NCI-H2029 treated with DMSO at 0.1 percent for 48 hours (cell line): ENCODE measurements at places on chromosomes 7 and 10.

DNA sequence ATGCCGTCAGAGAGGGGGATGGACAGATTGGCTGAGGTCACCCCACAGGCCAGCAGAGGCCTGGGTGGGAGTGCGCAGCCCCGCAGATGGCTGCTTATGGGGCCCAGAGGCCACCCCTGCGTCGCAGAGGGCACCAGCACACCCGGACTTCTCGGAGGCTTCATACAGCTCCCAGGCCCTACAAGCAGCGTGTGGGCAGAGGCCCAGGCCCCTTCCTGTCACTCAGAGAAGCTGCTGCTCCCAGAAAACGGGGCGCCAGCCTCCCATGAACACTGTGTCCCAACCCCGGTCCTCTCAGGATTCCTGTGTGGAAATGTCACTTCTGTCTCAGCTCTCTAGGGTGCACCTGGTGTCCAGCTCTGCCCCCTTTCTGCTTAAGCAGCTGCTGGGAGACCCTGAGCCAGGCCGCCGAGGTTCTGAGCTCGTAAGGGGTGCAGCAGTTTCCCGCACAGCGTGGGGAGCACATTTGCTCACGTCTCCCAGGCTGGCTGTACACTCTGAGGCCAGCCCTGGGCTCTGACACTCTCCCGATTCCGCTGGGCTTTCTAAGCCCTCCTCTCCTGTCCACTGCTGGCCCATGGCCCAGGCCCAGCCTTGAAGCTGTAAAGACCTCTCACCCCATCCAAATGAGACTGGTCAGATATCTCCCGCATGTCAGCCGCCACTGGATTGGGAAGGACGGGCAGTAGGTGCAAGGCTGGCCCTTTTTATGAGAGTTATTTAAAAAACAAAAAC lies 6.8 kb downstream of the GPR146 start:
- no peak for DNase-seq

DNA sequence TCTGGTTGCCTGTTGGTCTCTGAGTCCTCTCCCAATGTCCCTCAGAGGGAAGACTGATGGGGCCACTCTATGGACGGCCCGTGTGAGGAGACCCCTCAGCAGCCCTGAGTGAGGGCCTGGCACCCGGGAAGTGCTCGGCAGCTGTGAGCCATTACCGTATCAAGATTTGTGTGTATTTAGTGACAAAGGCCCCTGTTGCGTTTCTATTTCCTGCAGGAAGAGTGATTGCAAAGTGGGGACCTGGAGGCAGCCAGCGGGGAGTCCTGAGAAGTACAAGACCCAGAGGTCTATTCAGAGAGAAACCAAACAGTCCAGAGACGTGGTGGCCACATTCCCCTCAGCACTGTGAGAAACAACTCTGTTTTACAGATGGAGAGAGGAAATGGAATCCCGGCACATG lies 51.1 kb upstream of the CHST15 start:
- no peak for DNase-seq

DNA sequence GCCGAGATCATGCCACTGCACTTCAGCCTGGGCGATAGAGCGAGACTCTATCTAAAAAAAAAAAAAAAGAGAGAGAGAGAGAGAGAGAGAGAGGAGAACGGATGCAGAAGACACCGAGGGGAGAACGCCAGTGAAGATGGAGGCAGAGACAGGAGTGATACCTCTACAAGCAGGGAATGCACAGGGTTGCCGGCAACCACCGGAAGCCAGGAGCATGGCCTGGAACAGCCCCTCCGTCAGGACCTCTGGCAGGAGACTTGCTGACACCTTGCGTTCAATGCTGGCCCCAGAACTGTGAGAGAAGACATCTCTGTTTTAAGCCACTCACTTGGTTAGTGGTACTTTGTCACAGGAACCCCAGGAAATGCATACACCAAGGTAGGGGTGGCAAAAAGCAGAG lies 38.1 kb upstream of the DUSP5 start:
- no peak for DNase-seq

DNA sequence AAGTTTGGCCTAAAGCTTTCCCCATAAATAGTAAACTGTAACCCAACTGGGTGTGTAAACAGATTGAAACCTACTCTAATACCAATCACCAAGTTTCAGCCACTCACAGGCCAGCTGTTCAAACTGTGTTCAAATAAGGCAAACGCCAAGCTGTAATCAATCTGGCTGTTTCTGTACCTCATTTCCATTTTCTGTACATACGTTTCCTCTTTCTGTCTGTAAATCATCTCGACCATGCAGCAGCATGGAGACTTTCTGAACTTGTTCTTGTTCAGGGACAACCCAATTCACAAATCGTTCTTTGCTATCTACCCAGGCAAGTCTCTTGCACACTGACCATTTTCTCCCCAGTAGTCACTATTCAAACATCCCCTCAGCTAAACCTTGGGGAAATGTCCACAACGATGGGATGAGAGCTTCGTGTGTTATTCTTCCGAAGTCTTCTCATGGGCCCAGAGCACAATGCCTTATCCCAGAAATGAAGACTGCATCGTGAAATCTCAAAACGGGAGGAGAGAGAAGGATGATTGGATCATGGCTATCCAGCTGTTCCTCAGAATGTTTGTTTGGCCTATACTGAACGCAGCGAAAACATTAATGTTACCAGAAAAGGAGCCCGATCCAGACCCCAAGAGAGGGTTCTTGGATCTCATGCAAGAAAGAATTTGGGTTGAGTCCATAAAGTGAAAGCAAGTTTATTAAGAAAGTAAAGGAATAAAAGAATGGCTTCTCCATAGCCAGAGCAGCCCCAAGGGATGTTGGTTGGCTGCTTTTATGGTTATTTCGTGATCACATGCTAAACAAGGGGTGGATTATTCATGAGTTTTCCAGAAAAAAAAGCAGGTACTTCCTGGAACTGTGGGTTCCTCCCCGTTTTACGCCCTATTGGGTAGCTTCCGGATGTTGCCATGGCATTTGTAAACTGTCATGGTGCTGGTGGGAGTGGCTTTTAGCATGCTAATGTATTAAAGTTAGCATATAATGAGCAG lies 86.2 kb downstream of the SLC16A9 start:
- DNase-seq, result no peak

- DNase-seq, result no peak
These were observed 3.9 kb upstream of the IQUB start for GRCh38 chr7:123538189-123538714.

DNA sequence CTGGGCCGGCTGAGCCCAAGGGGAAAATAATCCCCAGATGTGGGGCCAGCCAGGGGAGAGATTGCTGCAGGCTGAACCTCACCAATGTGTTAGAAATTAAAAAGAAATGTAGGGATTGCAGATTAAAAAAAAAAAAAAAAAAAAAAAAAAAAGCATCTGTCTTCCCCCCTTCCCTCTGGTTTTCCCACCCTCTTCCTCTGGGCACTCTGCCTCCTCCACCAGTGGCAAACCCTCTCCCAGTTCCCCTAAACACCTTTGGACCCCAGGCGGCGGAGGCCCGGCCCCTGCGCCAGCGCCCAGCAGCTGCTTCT lies 7.1 kb downstream of the MNX1 start:
- DNase-seq, result no peak

DNA sequence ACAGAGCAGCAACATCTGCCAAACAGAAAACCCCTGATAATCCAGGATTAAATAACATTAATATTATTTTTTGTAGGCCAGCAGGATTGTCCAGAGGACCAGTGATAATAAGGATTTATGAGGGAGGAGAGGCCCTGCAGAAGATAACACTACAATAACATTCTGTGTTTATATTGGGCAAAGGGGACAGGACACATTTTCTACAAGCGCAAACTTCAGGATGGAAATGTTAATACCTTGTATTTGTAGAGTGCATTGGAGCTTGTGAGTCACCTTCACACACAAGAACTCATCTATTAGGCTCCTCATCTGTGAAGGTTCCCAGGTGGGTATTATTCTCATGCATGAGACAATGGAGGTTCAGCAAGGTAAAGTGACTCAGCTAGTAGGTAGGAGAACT lies 51.0 kb downstream of the BAMBI start:
- no peak for DNase-seq

DNA sequence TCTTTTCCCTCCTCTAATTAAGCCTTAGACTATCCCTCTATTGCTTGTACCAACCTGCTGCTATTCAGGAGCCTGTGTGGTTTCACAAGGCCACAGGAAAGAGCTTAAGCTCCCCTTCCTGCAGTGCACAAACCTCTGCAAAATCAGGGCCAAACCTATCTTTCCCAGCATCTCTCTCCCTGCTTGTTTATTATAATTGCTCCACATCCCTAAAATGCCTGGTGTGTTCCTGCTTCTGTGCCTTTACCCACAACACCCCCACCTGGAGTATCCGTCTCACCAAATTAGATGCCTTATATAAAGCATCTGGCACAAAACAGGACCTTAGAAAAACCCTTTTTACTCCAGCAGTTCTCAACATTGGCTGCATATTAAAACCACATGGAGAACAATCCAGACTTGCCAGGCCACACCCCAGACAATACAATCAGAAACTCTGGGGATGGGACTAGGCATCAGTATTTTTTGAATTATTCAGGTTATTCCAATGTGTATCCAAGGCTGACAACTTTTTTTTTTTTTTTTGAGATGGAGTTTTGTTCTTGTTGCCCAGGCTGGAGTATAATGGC lies 16.7 kb downstream of the SEC31B start:
- DNase-seq, result no peak

- no peak for DNase-seq
These were observed 42.4 kb downstream of the MTURN start for GRCh38 chr7:30177186-30177585.

DNA sequence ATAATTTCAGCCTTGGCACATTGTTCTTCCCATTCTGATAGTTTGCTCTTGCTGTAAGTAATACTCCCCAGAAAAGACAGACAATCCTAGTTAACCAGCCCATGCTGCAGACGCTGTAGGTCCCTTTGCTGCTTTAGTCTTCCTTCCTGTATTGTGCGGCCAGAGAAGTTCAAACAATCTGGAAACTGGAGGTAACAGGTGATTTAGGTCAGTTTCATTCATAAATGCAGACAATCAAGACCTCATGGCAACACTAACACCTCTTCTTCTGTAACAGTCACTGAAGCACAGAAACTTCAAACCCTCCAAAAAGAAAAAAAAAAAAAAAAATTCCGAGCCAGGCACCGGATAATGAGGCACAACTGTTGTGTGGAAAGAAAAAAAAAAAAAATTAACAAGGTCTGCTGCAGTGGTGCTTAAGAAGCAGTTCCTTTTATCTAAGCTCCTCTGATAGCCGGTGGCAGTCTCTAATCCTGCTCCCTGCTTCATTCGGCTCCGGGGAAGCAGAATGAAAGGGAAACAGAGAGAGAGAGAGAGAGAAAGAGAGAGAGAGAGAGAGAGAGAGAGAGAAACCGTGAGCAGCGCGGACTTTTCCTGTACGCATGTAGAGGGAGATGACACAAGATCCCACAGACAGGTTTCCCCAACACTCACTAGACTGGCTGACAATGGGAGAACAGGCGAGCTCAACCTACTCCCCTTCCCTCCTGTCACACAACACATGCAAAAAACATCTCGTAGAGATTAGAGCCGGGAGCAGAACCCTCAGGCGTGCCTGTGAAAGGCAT lies at the start of gene SEMA3A:
TSS of gene SEMA3A (minus strand) at position 306 of the 788 bp plus-strand sequence. CDS start at position 103, 203 bp downstream.
- no peak for DNase-seq

DNA sequence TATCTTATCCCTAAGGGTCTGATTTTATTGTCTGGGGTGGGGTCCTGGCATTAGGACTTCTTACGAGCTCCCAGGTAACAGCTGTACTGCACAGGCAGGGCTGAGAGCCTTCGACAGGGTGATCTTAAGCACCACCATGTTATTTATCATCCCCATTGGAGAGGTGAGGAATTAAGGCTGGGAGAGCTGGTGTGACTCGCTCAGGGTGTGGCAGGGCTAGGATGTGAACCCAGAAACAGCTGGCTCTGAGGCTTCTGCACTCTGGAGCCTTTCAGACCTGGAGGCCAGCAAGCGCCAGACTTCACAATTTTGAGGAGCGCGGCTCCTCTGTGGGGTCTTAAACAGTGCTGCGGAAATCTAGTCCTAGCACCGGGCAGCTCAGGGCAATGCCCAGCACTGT lies 27.4 kb upstream of the NDST2 start:
- no peak for DNase-seq
